GDM1 (cell line): ENCODE measurements at places on chromosomes 12 and 14.

DNA sequence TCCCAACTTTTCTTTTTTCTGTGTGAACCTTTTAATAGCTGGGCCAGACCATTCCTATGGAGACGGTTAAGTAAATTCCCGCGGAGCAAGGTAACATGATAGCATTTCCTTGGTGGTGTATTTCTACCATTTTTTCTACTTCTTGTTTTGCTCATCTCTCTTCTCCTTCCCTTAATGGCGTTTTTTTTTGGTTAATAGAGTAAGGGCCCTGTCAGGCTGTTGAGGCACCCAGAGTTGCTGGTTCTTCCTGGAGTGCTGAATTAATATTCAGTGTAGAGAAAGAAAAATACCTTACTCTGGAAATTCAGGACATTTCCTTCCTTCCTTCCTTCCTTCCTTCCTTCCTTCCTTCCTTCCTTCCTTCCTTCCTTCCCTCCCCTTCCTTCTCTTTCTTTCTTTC is 137.6 kb downstream of the KTN1 start:
- no peak for DNase-seq

- no peak for DNase-seq
These were observed 538.7 kb upstream of the TMEM132C start for GRCh38 chr12:127728285-127728684.

DNA sequence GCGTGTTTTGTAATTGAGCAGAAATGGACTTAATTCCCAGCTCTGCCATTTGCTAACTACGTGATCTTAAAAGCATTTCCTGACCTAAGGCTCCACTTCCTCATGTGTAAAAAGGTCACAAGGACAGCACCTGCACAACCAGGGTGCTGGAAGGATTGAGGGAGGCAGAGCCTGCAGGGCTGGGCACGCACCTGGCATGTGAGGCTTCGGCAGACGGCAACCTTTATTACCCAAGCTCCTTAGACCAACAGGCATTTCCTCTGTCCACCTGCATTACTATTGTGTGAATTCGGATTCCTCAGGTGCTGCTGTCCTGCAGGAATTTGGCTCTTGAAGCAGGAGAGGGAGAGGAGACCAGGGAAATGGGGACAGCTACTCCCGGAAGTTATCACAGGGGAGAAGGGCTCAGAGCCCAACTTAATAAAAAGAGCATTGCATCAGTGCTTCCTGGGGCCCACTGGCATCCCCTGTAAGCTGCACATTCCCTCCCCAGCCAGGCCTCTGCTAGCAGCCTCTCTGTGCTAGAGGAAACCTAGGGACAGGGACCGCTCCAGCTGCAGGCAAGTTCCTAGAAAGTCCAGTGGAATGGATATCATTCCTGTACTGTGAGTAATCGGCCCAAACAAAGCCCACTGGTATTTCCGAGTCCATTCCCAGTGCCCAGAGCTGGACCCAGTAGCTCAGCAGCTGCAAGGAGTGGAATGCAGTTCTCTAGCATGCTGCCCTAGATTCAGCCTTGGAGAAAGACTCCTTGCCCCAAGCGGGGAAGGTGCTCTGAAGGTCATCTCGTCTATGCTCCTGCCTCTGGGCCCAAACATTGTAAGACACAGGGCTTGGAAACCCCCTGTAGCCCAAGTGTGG is 157.1 kb upstream of the CCND2 start:
- DNase-seq = no peak

- no peak for DNase-seq
These were observed 56.2 kb downstream of the MAP4K5 start for GRCh38 chr14:50476134-50476533.

DNA sequence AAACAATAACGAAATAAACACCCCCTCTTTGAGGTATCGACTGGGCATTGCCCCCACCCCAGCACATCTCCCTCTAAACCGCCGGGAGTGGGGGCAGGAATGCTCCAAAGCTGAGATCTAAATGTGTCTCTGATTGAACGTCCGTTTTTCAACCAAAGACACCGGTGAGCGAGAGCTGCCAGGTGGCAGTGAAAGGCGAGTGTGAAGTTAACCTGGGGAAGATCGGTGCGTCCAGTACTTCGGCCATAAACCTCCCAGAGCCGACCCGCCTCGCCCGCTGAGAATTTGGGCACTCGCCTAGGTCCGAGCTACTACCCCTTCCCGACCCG is 625 bp downstream of the ANGEL1 start:
- DNase-seq = no peak

GRCh38 chr14:99514552-99515300 is 33.5 kb downstream of the CCNK start:
- DNase-seq = no peak

DNA sequence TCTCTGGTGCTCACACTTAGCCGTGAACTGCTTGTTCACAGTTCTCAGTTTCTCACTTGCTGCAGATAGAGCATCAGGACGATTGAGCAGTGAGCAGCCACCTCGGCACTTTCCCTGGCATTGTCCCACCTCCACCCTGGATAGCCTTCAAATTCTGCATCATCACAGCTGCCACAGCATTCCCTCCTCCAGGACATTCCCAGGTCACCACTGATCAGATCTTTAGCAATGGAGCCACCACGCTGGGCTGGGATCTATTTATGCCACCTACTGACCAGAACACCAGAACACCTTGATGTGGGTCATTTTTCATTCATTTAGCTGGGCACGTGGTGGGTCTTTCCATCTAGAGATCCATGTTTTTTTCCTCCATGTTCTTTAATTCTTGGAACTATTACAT is 23.6 kb downstream of the ACADS start:
- no peak for DNase-seq

DNA sequence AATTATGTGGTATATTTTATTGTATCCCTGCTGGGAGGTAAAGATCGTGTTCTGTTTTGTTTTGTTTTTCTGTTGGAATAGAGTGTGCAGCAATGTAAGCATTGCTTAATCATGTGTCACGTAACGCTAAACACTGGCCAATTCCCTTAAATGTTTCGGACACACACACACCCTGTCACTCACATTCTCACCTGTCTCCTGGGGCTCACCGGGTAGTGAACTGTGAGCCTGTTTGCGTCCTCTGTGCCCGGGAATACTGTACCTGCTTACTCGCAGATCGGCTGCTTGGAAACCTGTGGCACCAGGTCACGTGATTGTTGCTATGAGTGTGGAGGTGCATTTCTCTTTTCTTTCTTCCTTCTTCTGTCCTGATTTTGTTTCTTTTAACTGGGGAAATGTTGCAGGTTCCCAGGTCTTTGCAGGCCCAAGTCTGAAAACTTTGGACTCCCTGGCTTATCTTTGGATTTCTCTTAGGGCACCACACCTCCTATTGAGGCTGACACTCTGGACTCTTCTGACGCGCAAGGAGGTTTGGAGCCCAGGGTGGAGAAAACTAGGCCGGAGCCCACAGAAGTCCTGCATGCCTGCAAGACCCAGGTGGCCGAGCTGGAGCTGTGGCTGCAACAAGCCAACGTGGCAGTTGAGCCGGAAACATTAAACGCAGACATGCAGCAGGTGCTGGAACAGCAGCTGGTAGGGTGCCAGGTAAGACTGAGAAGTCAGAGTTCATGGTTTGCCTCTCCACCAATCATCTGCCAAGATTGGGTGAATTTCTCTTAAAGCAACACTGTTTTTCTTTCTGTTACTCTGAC is 181.1 kb downstream of the ESR2 start:
- DNase-seq = no peak

- DNase-seq = no peak
These were observed 79.1 kb upstream of the HECTD1 start for GRCh38 chr14:31286456-31287293.

GRCh38 chr14:21038441-21039422 is 3.4 kb upstream of the RNASE7 start:
- DNase-seq = no peak

GRCh38 chr12:42023733-42024494 is 120.8 kb downstream of the GXYLT1 start:
- DNase-seq = peak; percentile 65

GRCh38 chr14:55416866-55417265 is 5.2 kb upstream of the ATG14 start:
- DNase-seq = no peak

DNA sequence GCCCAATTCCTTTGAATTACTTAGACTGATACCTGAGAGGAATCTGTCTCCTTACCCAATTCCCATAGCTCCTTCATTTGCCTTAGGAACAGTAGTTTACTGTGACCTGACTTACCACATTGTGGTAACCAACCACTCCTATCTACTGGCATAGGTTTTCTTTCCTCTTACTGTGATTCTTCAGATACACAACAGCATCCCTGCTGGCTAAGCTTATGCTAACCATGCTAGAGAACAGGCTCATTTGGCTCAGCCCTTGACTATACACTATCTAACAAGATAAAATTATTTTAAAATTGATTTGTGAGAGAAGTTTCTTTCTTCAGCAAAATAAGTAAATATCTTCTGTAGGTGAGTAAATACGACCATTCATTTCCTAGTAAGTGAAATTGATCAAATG is 320.4 kb upstream of the DDHD1 start:
- DNase-seq = no peak

- DNase-seq = no peak
These were observed 31.6 kb downstream of the CCDC85C start for GRCh38 chr14:99572173-99572999.

GRCh38 chr12:83046019-83046418 is 359.3 kb downstream of the TMTC2 start:
- DNase-seq = no peak

GRCh38 chr14:57071639-57072038 is 197.1 kb downstream of the EXOC5 start:
- DNase-seq = no peak

DNA sequence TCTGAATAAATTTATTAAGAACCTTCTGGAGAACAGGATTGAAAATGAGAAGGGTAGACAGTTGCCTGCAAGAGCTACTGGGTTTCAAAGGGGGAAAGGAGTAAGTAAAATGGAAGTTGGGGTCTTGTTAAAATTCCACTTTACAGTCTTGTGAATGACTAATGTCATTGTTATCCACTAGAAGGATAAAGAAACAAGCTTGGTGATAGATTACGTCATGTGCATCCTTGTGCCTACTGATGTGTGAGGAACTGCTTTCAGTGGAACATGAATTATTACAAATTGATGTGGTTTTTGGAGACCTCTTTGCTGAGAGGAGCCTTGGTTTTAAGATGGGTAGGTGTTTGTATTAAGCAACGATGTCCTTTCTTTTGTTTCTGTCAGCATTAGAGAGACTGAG is 272.5 kb upstream of the PRICKLE1 start:
- no peak for DNase-seq

DNA sequence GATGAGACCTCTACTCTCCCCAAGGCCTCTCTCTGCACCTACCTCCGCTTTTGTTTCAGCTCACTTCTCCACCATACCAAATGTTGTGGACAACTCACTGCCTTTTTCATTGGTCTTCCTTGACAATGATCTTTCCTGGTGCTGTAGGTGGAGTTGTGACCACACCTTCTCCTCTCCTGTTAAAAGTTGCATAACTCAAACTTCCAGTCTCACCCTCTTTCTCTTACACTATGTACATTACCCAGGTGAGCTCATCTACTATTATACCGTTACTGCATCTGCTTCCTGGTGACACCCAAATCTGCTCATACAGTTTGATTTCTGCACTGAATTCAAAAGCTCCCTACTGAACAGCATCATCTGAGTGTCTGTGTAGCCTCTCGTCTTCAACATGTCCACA is 542.8 kb downstream of the GALC start:
- no peak for DNase-seq

- no peak for DNase-seq
These were observed 220.5 kb downstream of the SEC23A start for GRCh38 chr14:38882533-38882932.

DNA sequence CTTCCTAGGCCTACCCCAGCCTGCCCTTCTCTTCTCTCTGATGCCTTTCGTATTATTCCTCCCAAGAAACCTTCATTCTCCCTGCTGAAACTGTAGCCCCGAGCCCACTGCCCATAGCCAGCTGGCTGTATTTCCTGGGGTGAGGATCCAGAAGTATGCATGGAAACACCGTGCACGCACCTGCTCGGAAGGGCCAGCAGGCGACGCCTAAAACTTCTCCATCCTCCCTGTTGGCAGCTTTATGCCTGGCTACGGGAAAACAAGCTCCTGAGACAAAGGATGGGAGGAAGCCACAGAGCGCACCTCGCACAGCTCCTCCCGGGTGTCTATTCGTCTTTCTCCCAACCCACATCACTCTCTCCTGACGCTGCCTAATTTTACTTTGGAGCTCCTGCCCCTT is 69.0 kb upstream of the CAPRIN2 start:
- no peak for DNase-seq

DNA sequence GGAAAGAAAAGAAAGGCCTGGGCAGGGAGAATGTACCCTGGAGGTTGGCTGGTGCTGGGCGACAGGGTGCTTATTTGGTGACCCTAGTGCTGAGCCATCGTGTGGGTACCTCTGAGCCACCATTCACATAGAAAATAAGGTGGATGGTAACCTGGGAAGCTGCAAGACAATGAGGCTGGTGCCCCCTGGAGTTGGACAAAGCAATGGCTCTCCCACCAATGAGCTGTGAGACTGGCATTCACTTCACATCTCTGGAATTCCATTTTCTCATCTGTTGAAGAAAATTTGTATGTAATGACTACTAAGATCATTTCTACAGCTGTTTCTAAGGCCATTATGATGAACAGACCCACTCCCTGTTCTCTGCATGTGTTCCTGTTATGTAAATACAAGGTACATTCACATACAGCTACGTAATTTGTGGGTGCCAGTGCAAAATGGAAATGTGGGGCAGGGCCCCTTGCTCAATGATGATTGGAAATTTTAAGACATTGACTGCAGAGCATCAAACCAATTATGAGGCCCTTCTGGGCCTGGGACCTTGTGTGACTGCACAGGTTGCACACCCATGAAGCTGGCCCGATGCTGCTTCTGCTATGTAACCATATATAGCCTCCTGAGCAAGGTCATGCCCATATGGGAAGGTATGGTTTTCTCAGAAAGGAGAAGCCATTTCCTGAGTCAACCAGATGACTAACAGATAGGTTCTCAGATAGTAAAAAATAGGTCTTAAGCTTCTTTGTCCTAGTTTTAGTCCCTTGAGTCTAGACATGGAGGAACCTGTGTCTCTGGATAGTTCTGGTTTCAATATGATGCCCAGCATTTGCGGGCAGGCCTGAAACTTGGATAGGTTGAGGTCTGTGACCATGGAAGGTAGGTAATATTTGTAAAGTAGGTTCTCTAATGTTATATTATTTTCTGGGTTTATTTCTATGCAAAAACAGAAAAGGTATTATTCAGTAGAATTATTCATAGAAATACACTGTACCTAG is 63.4 kb upstream of the IGF1 start:
- no peak for DNase-seq

DNA sequence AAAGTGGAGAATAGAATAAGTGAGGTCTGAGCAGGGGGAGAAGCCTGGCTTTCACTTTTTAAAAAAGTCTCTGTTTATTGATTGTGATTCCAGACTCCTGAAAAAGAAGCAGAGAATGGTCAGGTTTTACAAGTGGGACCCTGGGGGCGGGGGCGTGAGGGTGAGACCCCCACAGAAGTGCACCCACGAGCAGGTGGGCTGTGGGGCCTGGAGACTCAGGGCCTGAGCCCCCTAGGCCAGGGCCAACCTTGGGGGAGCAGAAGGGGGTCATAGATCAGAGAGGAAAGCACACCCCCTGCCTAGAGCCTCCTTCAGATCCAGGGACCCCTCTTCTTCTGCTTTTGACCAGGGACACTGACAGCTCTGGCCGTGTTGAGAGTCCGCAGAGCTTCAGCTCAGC is 180.3 kb downstream of the ADGRD1 start:
- no peak for DNase-seq

- DNase-seq = no peak
These were observed 13.2 kb downstream of the RTRAF start for GRCh38 chr14:52002542-52002941.
